Ovary (tissue), 10 donors: ENCODE measurements at places on chromosomes 13 and 19. TPM values are rescaled to one million over a fixed set of nuclear protein-coding genes. Genes with fewer than 3 reads are reported as not detected.

- no peak for DNase-seq
Observed at GRCh38 chr19:45650722-45651121, 11.5 kb upstream of the EML2 start.

GRCh38 chr13:112441226-112441625, 65.1 kb downstream of the SPACA7 start:
- no peak for DNase-seq

DNA sequence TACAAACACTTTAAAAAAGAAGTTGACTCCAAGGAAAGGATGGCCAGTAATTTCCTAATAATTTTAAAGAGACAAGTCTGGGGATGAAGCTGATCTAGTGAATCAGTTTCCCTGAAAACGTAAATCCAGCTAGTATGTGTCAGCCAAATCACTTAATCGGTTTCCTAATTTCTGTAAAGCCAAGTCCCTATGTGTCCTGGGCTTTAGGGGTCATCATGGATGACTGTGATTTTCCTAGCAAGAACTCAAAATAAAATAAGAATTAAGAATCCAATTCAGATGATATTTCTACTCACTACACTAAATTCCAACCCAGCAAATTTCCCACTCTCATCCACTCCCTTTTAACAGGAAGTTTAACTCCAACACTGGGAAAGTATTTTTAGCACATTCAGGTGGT, 35.9 kb downstream of the ELF1 start:
- DNase-seq, result no peak

The TNFSF9 gene
- 0.17 TPM for polyA plus RNA-seq
